Peyer's patch (tissue), 4 donors: ENCODE measurements at places on chromosomes 4 and X. TPM values are rescaled to one million over a fixed set of nuclear protein-coding genes. Genes with fewer than 3 reads are reported as not detected.

GRCh38 chr4:153655928-153656327 lies 28.2 kb upstream of the TLR2 start:
- no peaks in the 10 kb centered on the region for H3K4me1 ChIP-seq
- no peaks in the 10 kb centered on the region for H3K27me3 ChIP-seq
- H3K27ac ChIP-seq: peak overlapping the region; percentile 0
- DNase-seq: no peak

DNA sequence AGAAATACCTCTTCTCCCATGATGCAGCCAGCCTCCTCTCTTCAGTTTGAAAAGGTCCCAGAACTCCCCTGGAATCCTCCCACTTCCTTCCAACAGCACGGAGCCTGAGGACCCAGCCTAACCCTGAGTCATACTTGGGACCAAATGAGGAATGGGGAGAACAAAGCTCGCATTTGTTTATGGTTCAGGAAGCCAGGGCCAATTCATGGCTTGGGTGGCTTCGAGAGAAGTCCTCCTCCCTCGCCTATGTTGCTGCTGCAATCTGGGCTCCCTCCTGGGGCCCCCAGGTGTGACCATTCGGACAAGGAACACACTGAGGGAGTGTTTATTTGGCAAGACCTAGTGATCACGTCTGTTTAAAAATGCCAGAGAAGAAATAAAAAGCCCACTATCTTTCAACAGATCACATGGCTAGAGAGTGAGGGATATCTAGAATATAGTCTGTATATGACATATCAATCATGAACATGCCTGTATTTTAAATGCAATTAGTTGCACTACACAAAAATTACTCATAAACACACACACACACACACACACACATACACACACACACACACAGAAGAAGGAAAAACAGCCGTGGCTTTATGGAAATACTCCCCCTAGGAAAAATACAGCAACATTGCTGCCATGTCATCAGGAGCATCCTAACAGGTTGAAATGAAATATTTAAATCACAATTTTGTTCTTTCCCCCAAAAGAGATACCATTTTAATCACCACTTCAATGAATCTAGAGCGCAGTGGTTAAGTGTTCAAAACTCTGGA lies 155.7 kb upstream of the MAP3K15 start:
- H3K27ac ChIP-seq: peak overlapping the region; percentile 62
- H3K36me3 ChIP-seq: no peaks in the 10 kb centered on the region
- no peak for DNase-seq
- H3K27me3 ChIP-seq: no peaks in the 10 kb centered on the region

- no peak overlapping the region for H3K27ac ChIP-seq
- no peaks in the 10 kb centered on the region for H3K4me1 ChIP-seq
- no peaks in the 10 kb centered on the region for H3K36me3 ChIP-seq
- no peak overlapping the region for H3K4me3 ChIP-seq
Measured at GRCh38 chr4:162839814-162840213, 326.9 kb downstream of the NAF1 start.

DNA sequence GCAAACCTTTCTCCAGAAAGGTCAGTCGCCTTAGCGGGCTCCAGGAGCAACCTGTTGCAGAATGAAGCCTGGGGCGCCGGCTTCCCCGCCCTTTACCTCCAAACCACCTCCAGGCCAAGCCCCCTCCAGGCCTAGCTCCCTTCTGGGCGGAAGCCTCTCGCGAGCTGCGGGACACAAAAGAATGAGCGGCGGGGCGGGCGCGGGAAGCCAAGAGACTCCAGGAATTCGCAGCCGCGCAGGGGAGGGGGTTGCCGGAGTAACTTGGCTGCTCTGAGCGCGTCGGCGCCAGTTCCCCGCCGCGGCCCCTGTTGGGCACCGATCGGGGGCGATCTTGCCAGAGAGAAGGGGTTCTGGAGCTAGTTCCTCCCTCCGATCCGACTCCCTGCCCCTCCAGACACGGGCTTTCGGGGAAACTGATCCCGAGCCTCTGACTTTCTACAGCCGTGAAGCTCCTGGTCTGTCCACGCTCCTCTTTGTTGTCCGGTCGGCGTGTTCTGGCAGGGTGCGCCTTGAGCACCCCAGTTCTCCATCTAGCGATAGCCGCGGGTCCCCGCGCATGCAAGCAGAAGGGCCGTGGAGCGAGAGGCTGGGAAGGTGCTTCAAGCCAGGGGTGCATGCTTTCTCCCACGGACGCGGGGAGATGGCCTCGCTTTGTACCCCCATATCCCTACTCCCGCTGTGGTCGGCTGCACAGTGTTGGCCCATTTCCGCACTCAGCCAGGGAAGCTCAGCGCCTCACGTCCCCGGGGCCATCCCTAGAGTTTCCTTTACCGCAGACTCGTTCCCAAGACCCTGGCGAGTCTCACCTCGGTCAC lies 1.2 kb downstream of the PROM1 start:
- no peaks in the 10 kb centered on the region for H3K36me3 ChIP-seq
- no peak overlapping the region for H3K27ac ChIP-seq
- H3K27me3 ChIP-seq: no peaks in the 10 kb centered on the region
- H3K4me1 ChIP-seq: no peaks in the 10 kb centered on the region
- H3K4me3 ChIP-seq: peak overlapping the region; percentile 76

- peak overlapping the region; percentile 20 for H3K4me3 ChIP-seq
- no peaks in the 10 kb centered on the region for H3K4me1 ChIP-seq
- no peak for DNase-seq
- no peak overlapping the region for H3K27ac ChIP-seq
- no peaks in the 10 kb centered on the region for H3K36me3 ChIP-seq
- no peaks in the 10 kb centered on the region for H3K27me3 ChIP-seq
Measured at GRCh38 chrX:114058988-114059418, 524.9 kb upstream of the HTR2C start.

Gene PASD1
- not detected for total RNA-seq

GRCh38 chr4:100317032-100317864 lies 127.0 kb upstream of the DDIT4L start:
- H3K36me3 ChIP-seq: no peaks in the 10 kb centered on the region
- no peak for DNase-seq
- no peak overlapping the region for H3K27ac ChIP-seq
- H3K4me1 ChIP-seq: no peaks in the 10 kb centered on the region
- no peak overlapping the region for H3K4me3 ChIP-seq

DNA sequence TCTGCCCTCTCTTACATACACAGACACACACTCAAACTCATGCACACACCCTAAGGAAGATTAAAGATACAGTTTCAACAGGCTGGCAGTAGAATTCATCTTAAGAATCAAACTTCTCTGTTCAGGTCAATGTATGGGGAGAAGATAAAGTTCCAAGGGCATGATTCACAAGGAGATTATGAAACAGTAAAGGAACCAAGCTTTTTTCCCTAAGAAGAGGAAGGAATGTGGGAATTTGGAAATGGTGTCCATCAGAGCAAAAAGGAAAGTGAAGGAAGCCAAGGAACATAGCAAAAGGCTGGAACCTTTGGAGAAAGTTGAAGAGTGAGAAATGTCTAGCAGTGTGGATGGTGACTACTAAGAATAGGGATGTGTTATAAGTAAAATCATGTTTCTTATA lies 191.0 kb upstream of the NPY2R start:
- DNase-seq: no peak
- H3K27me3 ChIP-seq: no peaks in the 10 kb centered on the region
- no peak overlapping the region for H3K4me3 ChIP-seq
- no peak overlapping the region for H3K27ac ChIP-seq
- no peaks in the 10 kb centered on the region for H3K36me3 ChIP-seq

DNA sequence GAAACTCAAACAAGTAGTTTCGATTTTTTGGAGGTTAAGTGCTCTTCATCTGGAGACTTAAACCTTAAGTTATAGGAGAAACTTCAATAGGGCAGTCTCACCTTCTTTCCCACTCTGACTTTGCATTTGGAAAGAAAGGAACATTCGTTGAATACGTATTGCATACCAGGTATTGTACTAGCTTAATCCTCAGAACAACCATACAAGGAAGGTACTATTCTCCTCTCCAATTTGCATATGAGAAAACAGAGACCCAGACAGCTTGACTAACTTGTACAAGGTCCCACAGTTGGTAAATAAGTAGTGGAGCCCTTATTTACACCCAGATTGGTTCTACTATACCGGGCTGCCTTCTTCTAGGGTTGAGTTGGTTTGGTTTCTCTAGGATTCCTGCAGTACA lies 32.6 kb downstream of the AMOT start:
- H3K27ac ChIP-seq: no peak overlapping the region
- no peaks in the 10 kb centered on the region for H3K27me3 ChIP-seq
- no peak overlapping the region for H3K4me3 ChIP-seq
- H3K36me3 ChIP-seq: no peaks in the 10 kb centered on the region
- no peak for DNase-seq
- no peaks in the 10 kb centered on the region for H3K4me1 ChIP-seq

DNA sequence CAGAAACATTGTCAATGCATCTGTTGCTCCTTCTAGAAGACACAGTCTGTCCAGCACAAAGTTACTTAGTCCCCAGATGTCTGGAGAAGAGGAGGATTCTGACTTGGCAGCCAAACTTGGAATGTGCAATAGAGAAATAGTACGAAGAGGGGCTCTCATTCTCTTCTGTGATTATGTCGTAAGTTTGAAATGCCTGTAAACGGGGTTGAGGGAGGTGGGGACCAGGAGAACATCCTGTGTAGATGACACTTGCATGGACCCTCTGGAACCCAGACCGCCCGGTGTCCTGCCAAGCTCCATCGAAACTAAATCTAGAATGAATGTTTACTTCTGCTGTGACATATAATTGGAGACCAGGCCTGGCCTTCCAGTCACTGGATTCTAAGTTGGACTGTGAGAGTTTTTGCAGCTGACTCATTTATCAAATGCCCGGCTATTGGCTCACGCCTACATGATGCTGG lies 45.0 kb upstream of the MSANTD1 start:
- H3K27me3 ChIP-seq: no peaks in the 10 kb centered on the region
- H3K27ac ChIP-seq: peak overlapping the region; percentile 72
- no peak overlapping the region for H3K4me3 ChIP-seq
- DNase-seq: no peak
- H3K36me3 ChIP-seq: no peaks in the 10 kb centered on the region

Gene CSN1S1
- total RNA-seq: not detected
